ENCODE measurements at places on chromosomes 12 and 14.

GRCh38 chr14:100617410-100618317 lies 30.4 kb upstream of the BEGAIN start:
- no peak for DNase-seq

- no peak for DNase-seq
These were observed 87.1 kb downstream of the FZD10 start for GRCh38 chr12:130249376-130249775.

- no peak for DNase-seq
These were observed 4.9 kb downstream of the RHOJ start for GRCh38 chr14:63209160-63209559.

DNA sequence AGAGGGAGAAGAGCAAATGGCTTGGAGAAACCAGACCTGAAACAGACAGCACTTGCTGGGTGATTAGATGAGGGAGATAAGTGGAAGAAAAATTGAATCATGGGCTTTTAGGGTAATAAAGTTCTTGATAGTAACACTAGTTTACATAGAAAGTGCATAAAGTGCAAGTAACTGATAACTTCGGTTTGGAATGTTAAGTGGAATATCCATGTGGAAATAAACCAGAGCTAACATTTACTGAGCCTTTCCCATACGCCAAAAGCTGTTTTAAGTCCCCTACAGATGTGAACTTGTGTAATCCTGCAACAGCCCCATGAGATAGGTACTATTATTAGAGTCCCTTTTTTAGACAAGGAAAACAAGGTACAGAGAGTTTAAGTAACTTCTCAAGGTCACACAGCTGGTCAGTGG lies 77.1 kb upstream of the NUDT4 start:
- DNase-seq: no peak

DNA sequence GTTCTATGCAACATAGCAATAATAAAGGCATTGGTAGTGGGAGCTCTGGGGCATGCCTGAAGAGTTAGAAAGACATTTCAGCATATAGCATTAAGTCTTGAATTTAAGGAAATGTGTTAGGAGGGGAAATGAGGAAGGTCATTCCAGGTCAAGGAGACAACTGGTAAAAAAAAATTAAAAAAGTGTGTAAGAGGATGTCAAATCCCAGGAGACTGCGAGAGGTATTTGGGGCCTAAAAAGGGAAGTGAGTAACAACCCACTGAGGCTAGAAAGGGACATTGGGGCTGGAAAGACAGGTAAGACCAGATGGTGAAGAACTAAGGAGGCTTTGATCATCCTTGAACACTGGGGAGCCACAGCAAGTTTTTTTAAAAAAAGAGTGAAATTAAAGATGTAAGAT lies 152.9 kb downstream of the SLC25A21 start:
- no peak for DNase-seq

DNA sequence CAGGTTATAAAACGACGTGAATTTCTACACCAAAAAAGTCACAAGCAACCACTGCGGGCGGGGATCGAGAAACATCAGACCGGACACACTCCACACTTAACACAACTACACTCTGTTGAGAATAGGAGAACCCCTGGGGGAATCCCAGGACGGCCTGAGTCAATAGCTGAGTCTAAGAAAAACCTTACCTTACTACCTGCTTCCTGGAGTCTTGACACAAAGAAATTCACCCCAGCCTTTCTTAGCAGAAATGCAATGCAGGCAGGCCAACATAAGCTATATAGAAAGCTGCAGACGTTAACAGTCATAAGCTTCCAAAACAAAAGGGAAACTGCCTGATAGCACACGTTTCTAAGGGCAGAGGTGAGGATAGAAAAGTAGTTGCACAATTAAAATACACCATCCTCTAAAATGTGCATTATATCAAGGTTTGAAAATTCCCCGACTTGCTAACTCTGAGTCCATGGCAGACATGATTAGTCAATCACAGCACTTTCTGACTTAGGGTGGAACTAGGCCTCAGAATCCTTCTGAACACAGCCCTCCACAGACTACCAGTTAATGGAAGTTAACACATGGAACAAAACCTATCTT lies 68.0 kb downstream of the CCDC88C start:
- peak; percentile 66 for DNase-seq

DNA sequence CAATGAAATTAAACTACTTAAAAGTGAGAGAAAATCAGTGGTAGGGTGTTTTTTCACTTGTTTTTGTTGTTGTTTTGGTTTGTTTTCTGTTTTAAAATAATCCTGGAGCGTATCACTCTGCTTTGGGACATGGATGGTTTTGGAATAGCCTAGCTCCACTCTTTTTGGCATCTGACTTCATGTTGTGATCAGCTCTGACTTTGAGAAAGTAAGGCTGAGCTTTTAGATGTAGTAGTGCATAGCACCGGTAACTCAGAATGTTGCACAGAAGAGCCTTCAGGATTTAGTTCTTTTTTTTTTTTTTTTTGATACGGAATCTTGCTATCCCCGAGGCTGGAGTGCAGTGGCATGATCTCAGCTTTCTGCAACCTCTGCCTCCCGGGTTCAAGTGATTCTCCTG lies 8.1 kb downstream of the TRAFD1 start:
- no peak for DNase-seq

DNA sequence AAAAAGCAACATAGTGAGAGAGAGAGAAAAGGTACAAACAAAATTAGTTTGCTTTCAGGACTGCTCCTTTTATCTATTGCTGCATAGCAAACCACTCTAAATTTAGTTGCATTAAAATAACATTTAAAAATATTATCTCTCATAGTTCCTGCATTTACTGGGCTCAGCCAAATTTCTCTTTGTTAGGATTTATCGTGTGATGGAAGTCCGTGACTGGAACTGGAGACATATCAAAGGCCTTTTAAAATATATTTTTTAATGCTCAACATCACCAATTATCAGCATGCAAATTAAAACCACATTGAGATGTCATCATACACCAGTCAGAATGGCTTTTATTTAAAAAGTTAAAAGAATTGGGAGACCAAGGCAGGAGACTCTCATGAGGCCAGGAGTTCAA lies 107.6 kb upstream of the SYT1 start:
- no peak for DNase-seq

- DNase-seq: no peak
These were observed 37.1 kb downstream of the CKB start for GRCh38 chr14:103485504-103485903.

DNA sequence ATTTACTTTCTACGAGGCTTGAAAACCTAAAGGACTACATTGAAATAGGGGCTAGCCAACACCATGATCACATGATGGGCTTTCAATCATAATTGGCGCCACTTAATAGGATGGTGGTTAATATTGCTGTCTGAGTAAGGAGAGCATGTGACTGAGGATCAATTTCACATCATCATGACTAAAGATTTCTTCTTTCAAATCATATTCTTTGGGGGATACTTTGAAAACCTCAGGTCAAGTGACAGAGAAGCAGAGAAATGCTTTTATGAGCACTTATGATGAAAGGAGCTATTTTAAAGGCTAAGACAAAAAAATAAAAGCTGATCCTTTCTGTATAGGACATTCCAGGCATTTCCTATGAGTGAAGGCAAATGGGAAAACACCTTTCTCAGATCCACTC lies 42.9 kb upstream of the KRAS start:
- DNase-seq: no peak

DNA sequence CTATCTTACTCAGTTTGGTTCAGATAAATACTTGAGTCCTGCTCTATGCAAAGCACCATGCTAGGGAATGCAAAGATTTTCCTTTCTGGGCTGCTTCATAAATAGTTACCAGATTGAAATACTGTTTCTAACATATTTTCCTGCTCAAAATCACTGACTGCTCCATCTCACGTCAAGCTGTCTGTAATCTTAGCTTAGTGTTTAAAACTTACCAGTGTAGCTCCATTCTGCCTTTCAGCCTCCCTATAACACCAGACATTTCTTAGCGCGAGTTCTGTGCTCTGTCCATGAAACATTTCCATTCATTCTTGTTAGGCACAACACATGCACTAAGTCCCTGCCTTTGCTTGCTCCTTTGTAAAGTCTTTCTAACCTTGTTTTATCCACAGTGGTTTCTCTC lies 129.4 kb downstream of the NPAS3 start:
- no peak for DNase-seq

- DNase-seq: no peak
These were observed 886 bp upstream of the PRICKLE1 start for GRCh38 chr12:42590330-42590934.

GRCh38 chr14:85129921-85130320 lies 400.0 kb upstream of the FLRT2 start:
- no peak for DNase-seq

All from activated CD4-positive, alpha-beta T cell treated with anti-CD3 and anti-CD28 coated beads, Interleukin-2, amount 50 U/mL, for 24 hours (primary cell).